ENCODE measurements at places on chromosomes 2 and 18.

GRCh38 chr2:220646424-220646823 lies 925.7 kb downstream of the EPHA4 start:
- DNase-seq = no peak

DNA sequence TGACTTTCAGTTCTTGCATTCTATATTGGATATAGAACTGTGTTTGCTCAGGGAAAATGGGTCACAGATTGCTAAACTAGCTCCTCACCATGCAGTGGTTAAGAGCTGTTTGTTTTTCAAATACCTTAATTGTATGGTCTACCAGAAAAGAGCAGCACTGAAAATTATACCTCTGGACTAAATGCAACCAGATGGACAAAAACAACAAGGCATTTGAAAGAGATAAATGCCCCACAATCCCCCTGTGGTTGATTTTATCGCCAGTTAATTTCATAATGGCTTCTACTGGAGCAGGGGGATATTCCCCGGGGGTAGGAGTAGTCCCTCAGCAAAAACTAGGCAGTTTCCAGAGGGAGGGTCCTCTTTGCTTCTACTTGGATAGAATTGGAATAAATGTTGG lies 267.9 kb upstream of the TNP1 start:
- DNase-seq = no peak

- DNase-seq = no peak
These were observed 169.1 kb upstream of the MC4R start for GRCh38 chr18:60541661-60542060.

GRCh38 chr18:75083131-75083530 lies 125.8 kb downstream of the PTGR3 start:
- no peak for DNase-seq

GRCh38 chr2:12700989-12701388 lies 15.7 kb upstream of the TRIB2 start:
- DNase-seq = no peak

- no peak for DNase-seq
These were observed 33.6 kb upstream of the ACAA2 start for GRCh38 chr18:49846718-49847470.

DNA sequence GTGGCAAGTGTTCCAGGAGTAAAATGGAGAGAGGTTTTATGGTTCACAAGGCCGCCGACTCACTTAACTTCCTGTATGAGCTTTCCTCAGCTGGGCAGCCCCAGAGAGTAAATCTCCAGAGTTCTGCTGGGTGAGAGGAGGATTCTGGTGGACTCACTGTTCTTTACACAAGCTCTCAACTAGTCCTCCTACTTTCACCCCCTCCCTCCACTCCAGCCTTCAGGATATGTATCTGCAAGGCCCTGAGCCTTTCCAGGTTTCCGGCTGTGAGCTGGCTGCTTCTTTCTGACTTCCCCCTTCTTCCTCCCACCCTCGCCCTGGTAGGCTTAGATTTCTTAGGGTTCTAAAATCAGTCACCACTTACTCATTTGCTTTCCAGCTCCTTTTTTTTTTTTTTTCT lies 34.0 kb downstream of the EML6 start:
- DNase-seq = no peak

- no peak for DNase-seq
These were observed 26.1 kb upstream of the FAM237A start for GRCh38 chr2:206616151-206616550.

DNA sequence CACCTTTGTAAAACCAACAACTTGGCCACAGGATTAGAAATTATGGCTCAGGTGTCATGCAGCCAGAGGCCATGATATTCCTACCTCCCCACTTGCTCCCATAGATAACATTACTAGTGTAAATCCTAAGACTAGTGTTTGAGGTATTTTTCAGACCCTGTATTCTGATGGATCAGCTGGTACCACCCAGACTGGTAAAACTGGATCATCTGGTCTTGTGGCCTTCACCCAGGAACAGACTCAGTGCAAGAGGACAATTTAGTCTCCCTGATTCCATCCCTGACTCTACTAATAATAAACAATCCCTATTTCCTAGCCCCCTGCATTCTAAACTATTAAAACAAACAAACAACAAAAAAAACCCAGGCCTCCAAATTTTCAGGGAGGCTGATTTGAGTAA lies 121.0 kb downstream of the ALPK2 start:
- no peak for DNase-seq

GRCh38 chr2:19833978-19834377 lies 67.8 kb downstream of the TTC32 start:
- no peak for DNase-seq

- DNase-seq = no peak
These were observed 45.6 kb downstream of the INPP4A start for GRCh38 chr2:98489971-98490962.

DNA sequence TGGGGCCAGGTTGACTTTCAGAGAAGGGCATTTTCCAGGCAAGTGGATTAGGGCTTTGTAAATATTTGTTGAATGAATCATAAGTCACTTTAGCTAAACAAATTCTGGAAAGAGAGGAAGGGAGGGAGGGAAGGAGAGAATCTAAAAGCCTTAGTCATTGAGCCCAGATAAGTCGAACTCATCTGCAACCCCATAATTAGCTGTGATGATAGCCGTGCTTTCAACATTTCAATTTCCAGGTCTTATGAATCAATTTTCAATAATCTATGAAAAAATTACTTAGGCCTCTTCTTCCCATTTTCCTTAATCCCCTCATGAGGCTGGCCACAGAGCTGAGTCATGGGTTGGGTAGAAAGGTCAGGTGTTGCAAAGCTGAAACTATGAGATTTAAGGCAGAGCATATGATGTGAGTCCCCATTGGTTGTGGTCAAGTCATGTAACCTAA lies 111.9 kb upstream of the MAPRE2 start:
- DNase-seq = no peak

DNA sequence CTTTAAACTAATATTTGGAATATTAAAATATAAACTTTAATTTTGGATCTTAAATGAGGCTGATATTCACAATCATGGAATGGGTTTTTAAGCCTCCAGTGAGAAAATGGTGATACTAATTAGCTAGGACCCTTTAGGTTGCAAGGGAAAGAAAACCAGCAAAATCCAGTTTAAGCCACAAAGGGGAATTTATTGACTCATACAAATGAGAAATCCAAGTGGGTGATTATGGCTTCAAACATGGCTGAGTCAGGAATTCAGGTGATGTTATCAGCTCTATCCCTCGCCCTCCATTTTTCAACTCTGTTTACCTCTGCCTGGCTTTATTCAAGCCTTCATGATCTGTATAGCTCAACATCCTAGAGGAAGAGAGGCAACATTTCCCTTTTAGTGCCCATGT lies 75.3 kb upstream of the DLX2 start:
- DNase-seq = no peak

DNA sequence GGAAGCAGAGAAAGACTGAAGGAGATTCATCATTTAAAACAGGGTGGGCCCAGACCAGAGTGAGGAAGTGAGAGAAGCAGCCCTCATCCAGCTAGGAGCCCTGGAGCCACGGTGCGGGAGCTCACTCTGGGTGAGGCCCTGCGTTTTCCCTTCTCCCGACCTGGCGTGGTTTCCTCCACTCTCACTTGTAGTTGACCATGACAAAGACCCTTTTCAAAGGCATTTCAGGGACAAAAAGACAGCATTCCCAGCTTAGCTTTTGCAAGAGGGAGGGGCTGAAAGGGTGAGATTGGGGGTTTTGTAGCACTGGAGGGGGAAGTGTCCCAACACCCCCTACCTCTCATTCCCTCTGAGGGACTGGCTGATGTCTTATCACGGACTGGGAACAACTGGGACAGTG lies 56.6 kb downstream of the TRPM8 start:
- DNase-seq = no peak

DNA sequence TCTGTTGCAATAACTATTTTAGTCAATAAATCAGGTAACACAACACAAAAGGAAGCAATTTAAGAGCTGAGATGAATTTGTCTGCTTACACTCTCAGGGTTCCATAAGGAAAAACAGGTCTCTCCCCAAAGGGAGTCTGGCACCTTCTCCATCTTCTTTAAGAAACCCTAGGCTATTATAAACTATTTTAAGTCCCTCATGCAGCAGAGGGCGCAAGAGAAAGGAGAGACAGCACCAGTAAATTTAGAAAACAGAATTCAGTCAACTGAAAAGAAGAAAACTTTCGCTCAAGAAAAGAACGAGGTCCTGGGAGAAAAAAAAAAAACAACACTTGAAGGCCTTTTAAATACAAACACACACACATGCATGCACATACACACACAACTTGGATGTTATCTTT lies 19.1 kb downstream of the SULT1C4 start:
- DNase-seq = no peak

GRCh38 chr2:58834404-58834803 lies 593.3 kb upstream of the FANCL start:
- DNase-seq = no peak

GRCh38 chr18:25587545-25587944 lies 235.6 kb upstream of the ZNF521 start:
- DNase-seq = no peak

DNA sequence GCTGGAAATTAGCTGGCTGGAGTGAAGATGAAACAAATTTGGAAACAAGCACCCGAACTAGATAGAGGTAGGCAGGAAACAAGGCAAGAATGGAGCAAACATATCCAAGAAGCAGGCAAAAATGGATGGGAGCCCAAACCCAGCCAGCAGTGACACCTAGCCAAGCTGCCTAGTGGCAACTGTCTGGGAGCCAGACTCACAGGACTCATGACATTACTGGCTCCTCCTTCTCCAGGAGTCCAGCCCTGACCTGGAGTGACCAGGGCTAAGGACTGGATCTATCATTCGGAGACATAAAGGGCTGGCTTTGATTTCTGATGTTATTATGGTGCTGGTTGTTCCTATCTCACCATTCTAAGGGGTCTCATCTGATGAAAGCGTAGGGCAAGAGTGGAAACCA lies 21.3 kb upstream of the ALK start:
- no peak for DNase-seq

- DNase-seq = no peak
These were observed 2.8 kb downstream of the HNMT start for GRCh38 chr2:137967042-137967441.

DNA sequence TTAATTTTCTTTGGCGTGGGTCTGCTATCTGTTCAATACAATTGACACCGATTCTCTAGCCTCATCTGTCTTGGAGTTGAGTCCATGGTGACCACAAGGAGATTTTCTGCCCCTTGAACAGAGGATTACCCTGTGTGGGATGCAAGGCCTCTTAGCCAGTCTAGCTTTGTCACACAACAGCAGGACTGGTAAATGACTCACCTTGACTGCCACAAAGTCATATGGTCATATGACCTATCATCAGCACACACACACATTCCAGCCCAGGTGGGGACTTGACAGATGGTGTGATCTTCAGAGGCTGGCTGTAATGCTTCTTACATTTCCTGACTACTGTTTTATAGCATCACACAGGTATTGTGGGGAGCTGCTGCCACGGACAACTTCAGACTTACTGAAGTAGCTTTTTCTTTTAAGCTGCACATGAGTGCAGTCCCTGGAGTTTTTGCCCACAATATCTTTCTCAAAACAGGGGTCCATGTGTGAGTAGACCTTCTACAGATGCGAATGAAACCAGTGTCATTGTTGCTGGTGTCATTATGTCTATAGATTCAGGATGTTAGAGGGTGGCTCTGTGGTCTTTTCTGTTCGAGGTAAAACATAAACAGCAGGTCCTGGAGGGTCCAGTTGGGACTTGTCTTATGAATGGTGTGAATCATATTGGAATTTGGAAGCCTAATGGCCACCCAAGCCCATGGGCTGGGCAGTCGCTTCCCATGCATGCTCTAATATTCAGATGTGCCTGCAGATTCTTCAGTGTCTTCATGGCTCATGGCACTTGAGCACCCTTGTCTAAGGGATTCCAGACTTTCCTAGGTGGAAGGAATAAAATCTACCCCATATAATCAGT lies 18.6 kb upstream of the ACOXL start:
- no peak for DNase-seq

DNA sequence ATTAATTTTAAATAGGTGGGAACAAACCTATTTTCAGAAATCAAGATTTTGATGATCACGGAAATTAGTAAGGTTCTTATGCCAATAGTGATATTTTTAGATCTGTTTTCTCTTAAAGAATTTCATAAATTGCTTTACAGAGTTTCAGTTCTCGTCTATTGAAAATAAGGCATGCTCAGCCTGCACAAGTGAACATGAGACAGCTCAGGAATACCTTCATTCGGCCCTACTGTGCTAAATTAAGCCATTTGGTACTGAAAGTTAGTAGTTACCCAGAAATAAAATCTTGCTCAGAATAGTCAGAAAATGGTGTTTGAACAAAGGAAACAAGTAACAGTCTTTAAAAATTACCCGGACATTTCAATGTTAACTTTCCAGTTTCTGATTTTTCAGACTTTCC lies 60.4 kb downstream of the DLGAP1 start:
- DNase-seq = no peak

DNA sequence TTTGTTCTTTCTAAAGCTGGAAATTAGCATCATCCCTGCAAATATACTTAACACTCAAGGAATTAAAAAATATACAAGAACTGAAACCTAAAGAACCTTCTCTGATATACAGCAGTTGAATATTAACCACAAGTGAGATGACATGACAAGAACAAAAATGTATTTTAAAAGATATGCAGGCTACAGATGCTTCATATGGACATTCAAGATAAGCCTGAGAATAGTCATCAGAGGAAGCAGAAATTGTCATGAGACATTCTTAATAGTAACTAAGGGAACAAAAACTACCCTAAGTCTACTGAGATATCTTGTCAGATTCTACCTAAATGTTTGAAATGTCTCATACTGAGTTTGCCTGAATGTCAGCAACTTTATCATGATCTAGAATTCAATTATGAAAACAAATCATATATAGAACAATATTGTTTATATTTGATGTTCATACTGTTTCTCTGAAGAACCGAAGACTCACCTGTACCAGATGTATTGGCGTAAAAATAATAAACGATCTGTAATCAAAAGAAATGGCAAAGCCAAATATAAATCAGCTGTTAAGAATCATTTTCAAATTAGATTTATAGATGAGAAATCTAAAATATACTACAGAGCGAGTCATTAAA lies 4.7 kb downstream of the NBAS start:
- no peak for DNase-seq

DNA sequence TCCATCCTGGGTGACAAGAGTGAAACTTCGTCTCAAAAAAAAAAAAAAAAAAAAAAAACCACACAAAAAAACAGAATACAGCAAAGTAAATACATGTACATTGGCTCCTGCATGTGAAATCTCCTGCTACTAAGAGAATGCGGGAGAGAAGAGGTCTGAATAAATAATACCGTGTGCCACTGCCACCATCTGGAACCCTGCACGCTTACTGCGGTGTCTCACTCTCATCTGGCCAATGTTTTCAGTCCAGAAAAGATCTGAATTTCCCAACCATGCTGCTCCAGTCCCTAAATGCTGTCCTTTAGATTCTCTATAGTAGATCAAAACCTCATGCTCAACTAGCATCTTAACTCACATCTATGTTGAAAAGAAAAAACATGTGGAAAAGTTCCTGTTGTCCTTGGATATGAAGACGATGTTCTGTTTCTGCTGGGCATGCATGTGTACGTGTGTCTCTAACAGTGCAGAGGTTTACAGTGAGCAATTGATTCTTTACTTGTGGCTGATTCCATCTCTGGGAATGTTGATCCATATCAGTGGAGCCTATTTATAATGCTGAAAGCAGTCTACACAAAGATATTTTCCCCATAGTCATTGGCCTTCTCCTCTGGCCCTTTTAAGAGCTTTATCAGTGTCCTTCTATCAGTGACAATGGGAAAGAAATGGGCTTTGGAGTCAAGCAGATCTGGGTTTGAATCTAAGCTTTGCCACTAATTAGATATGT lies 11.9 kb downstream of the STON1 start:
- no peak for DNase-seq

All from cortex of kidney (tissue), 1 donor.